Upper lobe of right lung (tissue), 1 donor: ENCODE measurements at places on chromosomes 4 and X. TPM values are rescaled to one million over a fixed set of nuclear protein-coding genes. Genes with fewer than 3 reads are reported as not detected.

The CORIN gene
- 3.7 TPM for total RNA-seq

The RTL3 gene
- not detected for total RNA-seq

The UCP1 gene
- not detected for total RNA-seq

The RAB33A gene
- 0.75 TPM for total RNA-seq

The TKTL2 gene
- not detected for total RNA-seq

The MTM1 gene
- 28.4 TPM for total RNA-seq

The SLC26A1 gene
- total RNA-seq = 0.20 TPM

The AR gene
- 5.3 TPM for total RNA-seq

The KCNIP4 gene
- not detected for total RNA-seq

The NPNT gene
- total RNA-seq = 263 TPM

The CLCN3 gene
- total RNA-seq = 39.2 TPM

The CXCL8 gene
- 10.7 TPM for total RNA-seq

The TDO2 gene
- total RNA-seq = 3.0 TPM

The TMEM144 gene
- total RNA-seq = 15.5 TPM

The GABRA4 gene
- total RNA-seq = not detected

The HPGDS gene
- 15.8 TPM for total RNA-seq

The SLIT2 gene
- 181 TPM for total RNA-seq

The SMR3B gene
- not detected for total RNA-seq

The GPR173 gene
- 1.3 TPM for total RNA-seq

The SHROOM4 gene
- 43.5 TPM for total RNA-seq

The TTC29 gene
- not detected for total RNA-seq

The HGFAC gene
- 1.2 TPM for total RNA-seq

The ARL13A gene
- total RNA-seq = not detected

The GYPA gene
- total RNA-seq = not detected

The ING2 gene
- 8.7 TPM for total RNA-seq

The NXF2 gene
- not detected for total RNA-seq

The ASB11 gene
- 0.17 TPM for total RNA-seq

The ERAS gene
- not detected for total RNA-seq

The FAT1 gene
- 84.3 TPM for total RNA-seq

The SLC34A2 gene
- 2,903 TPM for total RNA-seq

The HCCS gene
- 19.4 TPM for total RNA-seq

The CABS1 gene
- not detected for total RNA-seq
